ENCODE measurements at places on chromosomes 2 and 18.

- no peak for DNase-seq
Observed at GRCh38 chr2:19568809-19569208, 210.4 kb upstream of the OSR1 start.

- no peak for DNase-seq
Observed at GRCh38 chr2:1683297-1683696, 61.0 kb downstream of the PXDN start.

DNA sequence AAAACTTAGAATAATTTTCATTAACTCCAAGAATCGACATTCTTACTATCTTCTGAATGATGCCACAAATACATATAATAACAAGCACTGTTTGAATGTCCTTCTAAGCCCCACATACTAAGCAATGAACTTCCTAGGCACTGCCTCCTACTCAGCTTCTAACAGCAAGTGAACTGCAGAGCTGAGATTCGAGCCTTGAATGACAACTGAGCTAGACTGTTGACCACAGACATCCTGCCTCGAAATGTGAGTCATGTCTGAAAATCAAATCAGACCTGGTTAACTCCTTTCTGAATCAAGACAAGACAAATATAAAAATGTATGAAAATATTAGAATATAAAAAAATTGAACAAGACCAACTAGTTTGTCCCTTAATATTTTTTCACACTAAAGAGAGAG, 108.1 kb downstream of the MYT1L start:
- DNase-seq, result no peak

- DNase-seq, result no peak
Observed at GRCh38 chr18:43170586-43170985, 55.1 kb upstream of the RIT2 start.

DNA sequence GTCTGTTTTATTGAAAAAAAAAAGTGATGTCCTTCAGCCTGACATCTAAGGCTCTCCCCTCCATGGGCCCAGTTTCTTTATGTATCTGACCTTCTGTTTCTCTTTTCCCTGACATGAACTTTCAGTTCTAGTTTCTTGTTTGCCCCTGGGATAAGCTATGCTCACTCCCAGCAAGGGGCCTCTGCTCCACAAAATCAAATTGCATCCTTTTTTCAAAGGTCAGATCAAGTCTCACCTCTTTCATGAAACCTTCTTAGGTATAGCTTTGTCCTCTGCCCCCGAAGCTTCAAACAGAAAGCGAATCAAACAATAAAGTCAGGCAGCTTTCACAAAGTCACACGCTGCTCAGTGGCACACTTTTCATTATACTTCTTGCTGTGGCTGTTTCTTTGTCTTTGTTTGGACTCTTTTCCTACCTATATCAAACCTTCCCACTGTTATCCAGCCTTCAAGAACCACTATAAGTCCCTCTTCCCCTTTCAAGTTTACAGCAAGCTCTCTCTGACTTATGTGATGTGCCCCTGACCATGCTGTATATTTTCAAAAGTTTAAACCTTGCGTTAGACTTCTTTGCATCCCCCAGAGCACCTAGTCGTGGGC, 23.3 kb downstream of the MAP3K19 start:
- no peak for DNase-seq

DNA sequence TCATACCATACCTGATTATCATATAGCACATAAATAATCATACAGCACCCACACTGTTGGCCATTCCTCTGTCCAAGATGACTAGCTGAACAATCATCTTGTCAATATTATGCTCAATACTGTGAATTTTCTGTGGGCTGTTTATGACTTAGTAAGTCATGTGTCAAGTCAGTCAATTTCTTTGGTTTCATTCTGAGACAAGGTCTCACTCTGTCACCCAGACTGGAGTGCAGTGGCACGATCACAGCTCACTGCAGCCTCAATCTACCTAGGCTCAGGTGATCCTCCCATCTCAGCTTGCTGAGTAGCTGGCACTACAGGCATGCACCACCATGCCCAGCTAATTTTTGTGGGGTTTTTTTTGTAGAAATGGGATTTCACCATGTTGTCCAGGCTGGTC, 5.7 kb downstream of the MCM6 start:
- no peak for DNase-seq

DNA sequence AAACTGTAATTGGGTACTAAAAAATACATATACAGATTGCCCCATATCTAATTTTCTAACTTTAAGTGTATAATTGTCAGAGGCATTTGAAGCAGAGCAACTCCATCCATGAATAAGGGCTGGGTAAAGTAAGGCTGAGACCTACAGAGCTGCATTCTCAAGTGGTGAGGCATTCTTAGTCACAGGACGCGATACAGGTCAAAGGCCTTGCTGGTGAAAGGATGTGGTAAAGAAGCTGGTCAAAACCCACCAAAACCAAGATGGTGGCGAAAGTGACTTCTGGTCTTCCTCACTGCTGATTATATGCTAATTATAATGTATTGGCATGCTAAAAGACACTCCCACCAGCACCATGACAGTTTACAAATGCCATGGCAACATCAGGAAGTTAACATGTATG, 50.0 kb downstream of the SLC8A1 start:
- no peak for DNase-seq

GRCh38 chr2:187429989-187430388, 18.1 kb downstream of the CALCRL start:
- DNase-seq, result no peak

DNA sequence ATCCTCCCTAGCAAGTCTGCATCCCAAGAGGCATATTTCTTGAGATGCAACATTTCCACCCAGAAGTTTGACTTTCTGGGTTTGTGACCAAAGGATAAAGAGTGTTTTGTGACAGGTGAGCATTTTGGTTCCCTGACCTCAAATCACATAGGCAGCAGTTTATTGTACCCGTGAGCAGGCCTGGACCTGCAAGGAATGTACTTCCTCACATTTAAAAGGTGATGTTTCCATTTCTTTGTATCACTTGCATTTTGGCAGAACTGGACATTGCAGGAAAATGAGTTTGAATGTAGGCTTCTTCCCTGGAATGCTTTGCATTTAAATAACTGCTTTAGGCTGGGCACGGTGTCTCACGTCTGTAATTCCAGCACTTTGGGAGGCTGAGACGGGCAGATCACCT, 160.7 kb downstream of the ALPK2 start:
- DNase-seq, result no peak

DNA sequence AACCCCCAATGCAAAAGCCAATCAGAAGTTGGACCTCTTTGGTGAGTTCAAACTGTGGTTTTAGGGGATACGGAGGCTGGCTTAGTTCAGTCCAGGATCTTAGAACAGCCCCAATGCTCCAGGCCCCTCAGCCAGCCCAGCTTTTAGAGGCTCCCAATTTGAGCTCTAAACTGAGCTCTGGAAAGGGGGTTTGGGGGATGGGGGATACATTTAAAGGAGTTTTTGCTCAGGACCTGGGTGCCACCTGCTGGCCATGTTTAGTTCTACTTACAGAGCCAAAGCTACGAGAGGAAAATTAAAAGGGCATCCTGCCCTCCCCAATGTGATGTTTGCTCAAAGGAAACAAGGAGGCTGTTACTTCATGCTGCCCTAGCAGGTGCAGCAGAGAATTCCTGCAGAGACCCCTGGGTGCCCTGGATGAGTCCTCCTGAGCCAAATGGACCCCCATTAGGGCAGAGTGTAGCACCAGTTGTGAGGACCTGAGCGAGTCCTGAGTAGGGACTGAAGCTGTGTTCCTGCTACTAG, 15.9 kb upstream of the TMEM214 start:
- peak; percentile 36 for DNase-seq

DNA sequence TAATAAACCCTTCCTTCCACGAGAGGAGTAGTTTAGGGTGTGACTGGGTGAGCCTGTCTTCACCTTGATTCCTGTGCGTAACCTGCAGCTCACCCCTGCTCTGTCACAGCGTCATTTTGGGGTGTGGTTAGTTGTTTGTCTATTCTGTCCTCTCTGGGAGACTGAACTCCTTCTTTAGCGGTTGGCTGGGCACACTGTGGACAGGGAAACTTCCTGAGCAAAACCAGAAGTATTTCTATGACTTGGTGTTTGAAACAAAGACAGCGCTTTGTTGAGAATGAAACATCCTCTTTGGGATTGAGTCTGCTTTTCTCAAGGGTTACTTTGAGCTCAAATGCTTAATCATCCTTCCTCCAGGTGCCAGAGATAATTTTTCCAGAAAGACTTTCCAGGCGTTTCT, 270.7 kb downstream of the HRH4 start:
- DNase-seq, result no peak

GRCh38 chr2:44171018-44171417, 2.3 kb downstream of the PPM1B start:
- no peak for DNase-seq

- no peak for DNase-seq
Observed at GRCh38 chr2:113157118-113157896, 16.5 kb upstream of the PSD4 start.

GRCh38 chr2:221969087-221969829, 329.5 kb downstream of the PAX3 start:
- peak; percentile 1 for DNase-seq

DNA sequence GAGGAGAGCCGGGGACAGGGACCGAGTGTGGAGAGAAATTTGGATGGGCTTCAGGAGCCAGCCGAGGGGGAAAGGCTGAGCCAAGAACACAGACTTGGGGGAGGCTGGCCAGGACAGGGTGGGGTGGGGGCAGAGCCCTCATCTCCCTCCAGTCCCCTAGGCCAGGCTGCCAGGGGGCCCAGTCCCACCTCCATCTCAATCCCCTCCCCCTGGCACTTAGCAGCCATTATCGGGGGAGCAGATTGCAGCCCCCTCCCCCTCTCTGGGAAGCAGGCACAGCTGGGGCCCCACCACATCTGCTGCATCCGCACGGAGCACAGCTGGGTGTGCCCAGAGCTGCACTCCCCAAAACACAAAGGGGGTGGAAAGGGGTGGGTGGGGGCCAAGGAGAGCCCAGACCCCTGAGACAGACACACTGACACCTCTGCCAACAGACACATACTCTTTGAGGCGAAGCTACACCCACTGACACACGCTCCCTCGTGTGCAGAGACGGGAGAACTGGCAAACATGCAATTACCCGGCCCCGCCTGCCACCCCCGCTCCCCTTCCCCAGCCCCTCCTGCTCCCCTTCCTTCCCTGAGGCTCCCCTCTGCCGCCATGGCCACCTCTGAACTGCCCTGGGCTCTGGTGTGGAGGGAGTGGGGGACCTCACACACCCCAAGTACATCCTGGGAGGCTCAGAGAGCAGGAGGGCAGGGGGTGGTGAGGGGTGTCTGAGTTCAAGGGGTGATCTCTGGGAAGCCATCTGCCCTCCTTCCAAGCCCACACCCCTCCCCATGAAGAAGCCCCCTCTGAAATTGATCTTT, 5.1 kb upstream of the ASIC4 start:
- DNase-seq, result no peak

GRCh38 chr2:73087311-73087710, 15.8 kb upstream of the SFXN5 start:
- DNase-seq, result no peak

GRCh38 chr2:217283460-217283859, 423.6 kb upstream of the TNP1 start:
- no peak for DNase-seq

DNA sequence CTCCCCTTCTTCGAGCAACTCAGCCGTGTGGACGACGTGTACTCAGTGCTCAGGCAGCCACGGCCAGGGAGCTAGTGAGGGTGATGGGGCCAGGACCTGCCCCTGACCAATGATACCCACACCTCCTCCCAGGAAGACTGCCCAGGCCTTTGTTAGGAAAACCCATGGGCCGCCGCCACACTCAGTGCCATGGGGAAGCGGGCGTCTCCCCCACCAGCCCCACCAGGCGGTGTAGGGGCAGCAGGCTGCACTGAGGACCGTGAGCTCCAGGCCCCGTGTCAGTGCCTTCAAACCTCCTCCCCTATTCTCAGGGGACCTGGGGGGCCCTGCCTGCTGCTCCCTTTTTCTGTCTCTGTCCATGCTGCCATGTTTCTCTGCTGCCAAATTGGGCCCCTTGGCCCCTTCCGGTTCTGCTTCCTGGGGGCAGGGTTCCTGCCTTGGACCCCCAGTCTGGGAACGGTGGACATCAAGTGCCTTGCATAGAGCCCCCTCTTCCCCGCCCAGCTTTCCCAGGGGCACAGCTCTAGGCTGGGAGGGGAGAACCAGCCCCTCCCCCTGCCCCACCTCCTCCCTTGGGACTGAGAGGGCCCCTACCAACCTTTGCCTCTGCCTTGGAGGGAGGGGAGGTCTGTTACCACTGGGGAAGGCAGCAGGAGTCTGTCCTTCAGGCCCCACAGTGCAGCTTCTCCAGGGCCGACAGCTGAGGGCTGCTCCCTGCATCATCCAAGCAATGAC, 4.8 kb downstream of the CTDSP1 start:
- DNase-seq, result no peak

DNA sequence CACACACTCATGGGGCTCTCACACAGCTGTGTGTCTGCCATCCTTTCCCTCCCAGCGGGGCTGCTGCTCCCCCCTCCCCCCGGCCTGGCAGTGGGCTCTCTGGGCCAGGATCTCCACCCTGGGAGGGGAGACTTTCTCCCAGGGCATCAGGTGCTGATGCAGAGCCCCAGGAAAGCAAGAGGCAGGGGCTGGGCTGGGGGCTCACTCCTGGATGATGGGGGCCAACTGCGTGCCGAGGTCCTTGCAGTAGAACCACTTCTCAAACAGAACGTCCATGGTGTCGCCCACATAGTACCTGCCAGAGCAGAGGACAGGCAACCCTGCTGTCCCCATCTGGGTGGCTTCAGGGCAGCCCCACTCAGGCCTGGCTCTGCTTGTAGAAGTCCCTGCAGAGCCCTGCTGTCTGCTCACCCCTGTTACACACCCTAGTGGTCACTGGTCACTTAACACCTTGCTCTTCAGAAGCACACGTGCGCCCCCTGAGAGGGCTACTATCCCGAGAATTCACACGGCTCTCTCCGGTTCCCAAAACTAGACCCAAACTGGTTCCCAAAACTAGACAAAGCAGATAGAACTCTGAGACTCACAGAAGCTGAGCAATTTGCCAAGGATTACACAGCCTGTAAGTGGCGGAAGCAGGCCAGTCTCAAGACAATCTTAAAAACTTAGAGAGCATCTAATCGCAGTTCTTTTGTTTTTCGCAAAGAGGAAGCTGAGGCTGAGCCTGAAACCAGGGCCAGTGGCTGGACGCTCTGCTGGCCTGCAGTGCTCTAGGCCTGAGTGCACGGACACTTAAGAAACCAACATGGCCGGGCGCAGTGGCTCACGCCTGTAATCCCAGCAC, 6.6 kb upstream of the OXER1 start:
- peak; percentile 35 for DNase-seq

DNA sequence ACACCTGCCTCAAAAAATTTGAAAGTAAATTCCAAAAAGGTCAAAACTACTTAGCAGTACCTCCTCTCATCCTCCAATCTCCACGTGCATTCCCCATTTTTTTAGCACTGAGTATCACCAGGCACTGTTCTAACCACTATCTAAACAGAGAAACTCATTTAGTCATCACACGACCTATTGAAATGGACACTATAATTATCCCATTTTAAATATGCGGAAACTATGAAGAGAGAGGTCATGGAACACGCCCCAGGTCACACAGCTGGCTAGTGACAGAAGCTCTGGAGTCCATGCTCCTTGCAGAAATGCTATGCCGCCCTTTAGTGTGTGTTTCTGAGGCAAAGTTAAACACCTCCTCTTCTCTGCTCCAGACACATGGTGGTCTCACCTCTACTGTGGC, 99.5 kb downstream of the CABYR start:
- no peak for DNase-seq
